ENCODE measurements at places on chromosomes 7 and 10.

GRCh38 chr7:7242899-7243298 lies 60.6 kb downstream of the C1GALT1 start:
- DNase-seq: no peak

DNA sequence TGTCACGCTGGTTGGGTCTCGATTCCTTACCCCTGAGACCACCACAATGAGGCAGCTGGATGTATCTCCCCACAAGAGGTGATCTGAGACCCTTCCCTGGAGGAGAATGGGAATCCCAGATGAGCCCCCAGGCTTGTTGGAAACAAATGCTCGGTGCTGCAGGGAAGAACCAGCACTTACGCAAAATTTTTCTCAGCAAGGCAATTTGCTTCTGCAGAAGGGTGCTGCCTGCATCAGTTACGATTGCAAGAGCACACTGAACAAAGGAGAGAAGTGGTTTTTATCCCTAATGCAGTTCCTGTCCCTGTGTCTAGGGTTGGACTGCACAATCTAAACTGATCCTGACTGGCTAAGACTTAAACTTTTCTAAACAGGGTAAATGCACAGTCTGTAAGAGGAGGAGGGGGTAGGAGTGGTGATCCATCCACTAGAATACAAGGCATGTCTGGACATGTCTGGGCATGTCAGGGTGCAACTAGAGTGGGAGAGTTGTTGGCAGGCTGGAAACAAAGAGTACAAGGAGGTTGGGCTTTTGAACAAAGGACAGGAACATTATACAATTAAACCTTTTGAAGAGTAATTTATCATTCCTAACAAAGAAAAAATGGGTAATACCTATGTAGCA lies 114.9 kb upstream of the FAM3C start:
- no peak for DNase-seq

DNA sequence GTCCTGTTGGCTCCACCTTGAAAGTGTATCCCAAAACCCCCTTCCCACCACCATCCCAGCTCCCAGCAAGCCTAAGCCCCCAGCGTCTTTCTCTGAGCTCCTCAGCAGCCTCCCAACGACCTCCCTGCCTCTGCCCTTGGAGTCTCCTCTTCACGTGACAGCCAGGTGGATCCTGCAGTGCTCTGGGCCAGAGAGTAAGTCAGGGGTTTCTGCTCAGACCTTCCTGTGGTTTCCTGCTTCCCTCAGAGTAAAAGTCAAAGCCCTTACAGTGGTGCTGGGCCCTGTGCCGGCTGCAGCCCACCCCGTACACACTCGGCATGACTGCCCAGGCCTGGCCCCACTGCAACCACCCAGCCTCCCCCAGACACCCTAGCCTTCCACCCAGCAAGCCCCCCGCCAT lies 51.9 kb downstream of the OAT start:
- no peak for DNase-seq

GRCh38 chr7:76353744-76354143 lies 5.0 kb downstream of the YWHAG start:
- DNase-seq: no peak

DNA sequence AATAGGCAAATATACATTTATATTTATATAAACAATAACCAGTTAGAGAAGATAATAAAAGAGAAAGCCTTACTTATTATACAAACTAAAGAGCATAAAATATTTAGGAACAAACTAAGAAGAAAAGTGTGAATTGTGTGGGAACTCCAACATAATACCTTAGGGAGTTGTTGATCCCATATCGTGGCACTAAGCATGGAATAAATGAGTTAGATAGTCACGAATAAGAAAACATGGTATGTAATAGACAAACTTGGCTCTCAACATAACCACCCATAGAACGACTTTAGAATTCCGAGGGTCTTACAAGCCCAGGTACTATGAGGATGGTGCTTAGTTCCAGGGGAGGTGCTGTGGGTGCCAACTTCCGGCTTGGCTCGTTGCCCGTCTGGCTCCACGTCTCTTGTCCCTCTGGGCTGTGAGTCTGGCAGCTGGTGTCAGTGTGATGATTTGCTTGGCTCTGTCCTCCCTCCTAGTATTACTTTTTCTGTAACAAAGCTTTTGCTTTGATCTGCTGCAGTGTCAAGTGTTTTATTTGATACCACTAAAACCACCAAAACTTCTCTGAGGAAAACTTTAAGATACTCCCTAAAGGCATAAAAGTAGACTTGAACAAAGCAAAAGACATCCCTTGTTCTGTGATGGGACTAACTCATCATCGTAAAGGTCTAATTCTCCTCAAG lies 9.5 kb upstream of the RBM20 start:
- DNase-seq: no peak

- DNase-seq: no peak
Measured at GRCh38 chr10:71462062-71462935, 65.6 kb downstream of the CDH23 start.

GRCh38 chr10:111211706-111212105 lies 134.9 kb downstream of the ADRA2A start:
- no peak for DNase-seq

DNA sequence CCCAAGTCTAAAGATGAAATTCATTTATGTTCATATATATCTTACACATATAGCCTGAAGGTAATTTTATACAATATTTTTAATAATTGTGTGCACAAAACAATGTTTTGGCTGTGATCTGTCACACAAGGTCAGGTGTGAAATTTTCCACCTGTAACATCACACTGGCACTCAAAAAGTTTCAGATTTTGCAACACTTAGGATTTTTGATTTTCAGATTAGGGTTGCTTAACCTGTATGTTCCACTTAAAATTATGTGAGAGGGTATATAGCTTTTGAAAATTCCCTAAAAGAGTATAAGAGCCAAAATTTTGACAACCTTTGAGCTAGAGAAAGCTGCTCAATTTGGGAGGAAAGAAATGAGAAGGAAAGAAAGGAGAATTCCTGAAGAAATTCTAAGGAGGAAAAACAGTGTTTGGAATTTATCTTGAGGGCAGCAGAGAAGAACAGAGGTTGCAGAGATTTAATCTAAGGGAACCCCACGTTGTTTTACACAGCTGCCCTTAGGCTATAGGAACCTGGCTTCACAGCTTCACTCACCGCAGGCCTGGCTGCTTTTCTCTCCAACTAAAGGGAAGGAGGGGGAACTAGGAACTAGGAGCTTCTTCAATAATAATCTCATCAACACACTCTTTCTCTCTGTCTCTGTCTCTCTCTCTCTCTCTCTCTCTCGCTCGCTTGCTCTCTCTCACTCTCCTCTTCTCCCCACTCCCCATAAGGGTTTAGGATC lies 8.5 kb downstream of the VOPP1 start:
- no peak for DNase-seq

DNA sequence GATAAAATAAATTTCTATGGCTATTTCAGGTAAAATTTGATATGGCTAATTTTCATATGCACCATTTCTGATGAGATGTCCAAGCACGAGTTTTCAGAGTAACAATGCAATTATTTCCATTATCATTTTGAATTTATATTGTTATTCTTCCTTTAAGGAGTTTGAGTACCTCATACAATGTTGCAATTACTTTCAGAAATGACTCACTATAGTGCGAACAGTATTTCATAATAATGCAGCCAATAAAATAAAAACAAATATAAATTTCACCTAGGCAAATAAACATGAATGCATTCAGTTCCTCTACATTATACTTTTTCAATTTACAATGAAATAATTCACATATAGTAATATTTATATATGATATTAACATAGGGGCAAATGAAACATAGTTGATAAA lies 78.8 kb upstream of the LRRN3 start:
- no peak for DNase-seq
